ENCODE measurements at places on chromosomes 4 and X.

DNA sequence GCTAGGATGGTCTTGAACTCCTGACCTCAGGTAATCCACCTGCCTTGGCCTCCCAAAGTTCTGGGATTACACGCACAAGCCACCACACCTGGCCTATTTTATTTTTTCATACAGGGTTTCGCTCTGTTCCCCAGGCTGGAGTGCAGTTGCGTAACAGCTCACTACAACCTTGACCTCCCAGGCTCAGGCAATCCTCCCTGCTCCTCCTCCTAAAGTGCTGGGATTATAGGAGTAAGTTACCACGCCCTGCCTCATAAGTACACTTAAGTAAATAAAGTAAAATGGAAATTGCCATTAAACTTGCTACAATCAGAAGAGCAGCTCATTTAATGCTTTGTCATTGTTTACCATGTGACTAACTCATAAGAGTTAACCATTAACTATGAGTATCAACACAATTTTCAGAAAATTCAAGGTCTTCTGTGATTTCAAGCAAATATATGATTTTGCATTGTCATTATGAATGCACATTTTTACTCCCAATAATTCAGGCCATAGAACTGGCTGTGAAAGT is 12.3 kb downstream of the UGDH start:
- no peak for DNase-seq

DNA sequence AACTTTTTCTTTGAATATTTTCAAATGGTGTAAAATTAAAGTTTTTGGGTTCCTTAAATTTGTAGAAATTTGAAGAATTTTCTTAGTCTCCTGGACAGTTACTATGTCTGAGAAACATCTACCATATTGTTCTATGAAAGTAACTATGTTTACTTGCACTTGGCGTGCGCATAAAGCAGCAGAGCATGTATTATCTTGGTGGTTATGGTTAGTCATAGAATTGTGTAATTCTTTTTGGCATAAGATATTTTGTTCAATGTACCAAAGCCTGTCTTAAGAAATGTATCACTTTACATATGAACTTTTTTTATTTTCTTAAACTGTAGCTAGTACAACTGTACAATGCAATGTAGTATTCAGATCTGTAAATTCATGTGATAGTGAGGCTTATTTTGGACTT is 49.2 kb downstream of the CDS1 start:
- no peak for DNase-seq

GRCh38 chrX:112051576-112051975 is 31.0 kb downstream of the TRPC5 start:
- no peak for DNase-seq

DNA sequence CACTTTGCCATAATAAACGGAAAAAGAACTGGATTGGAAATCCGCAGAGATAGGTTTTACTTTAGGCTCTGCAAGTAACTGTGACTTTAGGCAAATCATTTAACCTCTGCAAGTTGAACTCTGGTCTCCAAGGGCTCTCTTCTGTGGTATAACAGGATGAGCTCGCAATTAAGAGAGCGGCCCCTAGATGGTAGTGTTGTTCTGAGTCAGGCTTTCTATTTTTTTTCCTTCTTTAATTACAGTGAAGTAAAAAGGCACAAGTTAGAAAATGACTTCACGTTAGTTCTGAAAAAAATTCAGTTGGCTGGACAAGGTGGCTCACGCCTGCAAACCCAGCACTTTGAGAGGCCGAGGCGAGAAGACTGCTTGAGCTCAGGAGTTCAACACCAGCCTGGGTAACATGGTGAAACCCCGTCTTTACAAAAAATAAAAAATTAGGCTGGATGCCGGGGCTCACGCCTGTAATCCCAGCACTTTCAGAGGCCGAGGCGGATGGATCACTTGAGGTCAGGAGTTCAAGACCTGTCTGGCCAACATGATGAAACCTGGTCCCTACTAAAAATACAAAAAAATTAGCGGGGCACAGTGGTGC is 18.0 kb downstream of the RPS3A start:
- no peak for DNase-seq

DNA sequence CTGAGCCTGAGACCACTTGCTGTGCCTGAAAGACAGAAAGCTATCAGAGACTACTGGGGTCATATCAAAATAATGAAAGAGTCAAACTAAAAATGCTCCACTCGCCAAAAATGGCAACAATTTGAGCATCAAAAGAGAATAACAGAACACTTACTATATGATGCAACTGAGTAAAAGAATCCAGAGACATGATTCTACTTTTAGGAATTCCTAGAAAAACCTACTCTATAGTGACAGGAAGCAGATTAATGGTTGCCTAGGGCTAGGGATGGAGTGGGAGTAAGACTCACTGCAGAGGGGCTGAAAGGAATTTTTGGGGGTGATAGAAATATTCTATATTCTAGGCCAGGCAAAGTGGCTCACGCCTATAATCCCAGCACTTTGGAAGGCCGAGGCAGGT is 29.4 kb upstream of the SLAIN2 start:
- no peak for DNase-seq

DNA sequence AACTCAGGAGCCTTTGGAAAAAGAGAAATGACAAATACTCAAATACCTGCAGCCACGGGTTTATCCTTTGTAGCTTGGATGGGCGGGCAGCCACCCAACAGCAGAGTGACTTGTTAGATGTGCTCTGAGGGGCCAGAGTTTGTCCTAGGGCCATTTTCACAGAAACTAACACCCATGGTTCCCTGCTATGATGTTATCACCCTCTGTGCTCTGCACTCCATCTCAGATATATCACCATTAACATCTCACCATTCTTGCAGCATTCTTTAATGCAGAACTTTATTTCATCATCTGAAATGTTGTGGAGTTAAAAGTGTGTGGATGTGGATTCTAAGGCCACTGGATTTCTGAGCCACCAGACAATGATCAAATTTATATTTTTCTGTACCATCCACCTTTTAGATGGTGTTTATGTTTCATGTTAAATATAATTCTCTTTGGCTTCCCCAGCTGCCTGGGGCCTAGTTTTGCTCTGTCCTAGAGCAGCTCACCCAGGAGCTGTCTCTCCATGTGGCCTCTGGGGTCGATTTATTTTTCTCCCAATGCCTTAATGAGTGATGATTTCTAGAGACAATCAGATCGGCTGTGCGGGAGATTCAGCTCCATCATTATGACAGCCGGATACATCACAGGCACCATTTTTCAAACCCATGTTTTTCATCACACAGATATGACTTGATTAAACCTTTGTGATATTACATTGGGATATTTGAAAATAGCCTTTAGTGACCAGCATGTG is 380.8 kb downstream of the BCOR start:
- DNase-seq = no peak

All from stimulated activated CD8-positive, alpha-beta memory T cell treated with anti-CD3 and anti-CD28 coated beads, Interleukin-4, amount 100 ng/mL, for 1 hour (primary cell).